ENCODE measurements at places on chromosomes 16 and 17. TPM values are rescaled to one million over a fixed set of nuclear protein-coding genes. Genes with fewer than 3 reads are reported as not detected.

DNA sequence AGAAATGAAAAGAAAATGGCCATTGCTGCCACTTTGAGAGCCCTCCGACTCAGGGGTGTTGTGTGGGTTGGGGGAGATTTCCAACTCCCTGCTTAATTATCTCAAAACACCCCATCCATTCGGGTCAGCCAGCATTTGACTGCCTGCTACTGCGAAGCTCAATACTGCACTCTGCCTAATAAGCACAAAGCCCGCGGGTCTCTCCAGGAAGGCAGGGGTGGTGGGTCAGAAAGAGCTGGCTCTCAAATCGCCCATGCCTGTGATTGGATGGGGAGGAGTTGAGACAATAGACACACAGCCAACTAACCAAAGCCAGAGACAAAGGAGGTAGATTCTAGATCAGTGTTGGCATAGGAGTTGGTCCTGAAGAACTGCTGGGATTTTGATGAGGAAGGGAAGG lies 2.3 kb upstream of the XAF1 start:
- H3K27ac ChIP-seq, result no peak overlapping the region
- H3K4me1 ChIP-seq, result peaks cover 58% of the 10 kb centered on the region
- H3K27me3 ChIP-seq, result no peaks in the 10 kb centered on the region
- no peak for DNase-seq
- H3K36me3 ChIP-seq, result peaks cover 8% of the 10 kb centered on the region

TBC1D28 gene
- total RNA-seq, result not detected

HP gene
- not detected for total RNA-seq

FBXO31 gene
- 38.9 TPM for total RNA-seq

GPR142 gene
- total RNA-seq, result not detected

DNA sequence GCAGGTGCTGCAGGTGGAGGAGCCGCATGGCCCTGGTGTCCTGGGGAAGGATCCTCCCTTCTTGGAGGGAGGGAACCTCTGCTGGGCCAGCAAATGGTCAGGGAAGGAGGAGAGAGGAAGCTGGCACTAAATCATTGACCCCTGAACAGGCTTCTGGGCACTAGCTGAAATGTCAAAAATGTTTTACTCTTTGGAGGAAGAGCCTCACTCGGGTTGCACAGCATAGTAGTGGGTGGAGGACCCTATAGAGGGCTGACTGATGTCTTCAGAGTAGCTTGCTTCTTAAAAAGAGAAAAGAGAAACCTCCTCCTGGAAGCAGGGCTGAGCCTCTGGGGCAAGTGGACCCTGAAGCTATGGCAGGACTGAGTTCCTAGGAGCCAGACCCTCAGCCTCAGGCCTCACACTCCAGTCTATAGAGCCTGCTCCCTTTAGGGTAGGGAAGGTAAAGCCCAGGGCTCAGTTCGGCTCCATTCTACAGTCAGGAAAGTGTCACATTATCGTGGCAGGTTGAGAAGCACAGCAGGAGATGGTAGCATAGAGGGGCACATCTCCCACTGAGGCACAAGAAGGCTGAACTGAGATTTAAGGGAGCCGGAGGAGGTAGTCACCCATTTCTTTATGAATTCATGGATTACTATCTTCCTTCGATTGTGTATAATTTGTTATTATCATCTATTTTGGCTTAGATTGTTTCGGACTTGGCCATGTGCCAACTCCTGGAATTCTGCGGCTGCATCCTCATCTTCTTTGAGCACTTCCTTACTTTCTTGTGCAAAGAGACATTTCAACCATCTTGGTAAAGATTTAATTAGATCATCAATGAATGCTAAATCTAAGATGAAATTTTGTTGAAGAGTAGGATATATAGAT lies 7.3 kb upstream of the CUEDC1 start:
- no peak overlapping the region for H3K4me3 ChIP-seq
- H3K27ac ChIP-seq, result no peak overlapping the region
- peaks cover 3% of the 10 kb centered on the region for H3K27me3 ChIP-seq
- no peak for DNase-seq

CCL1 gene
- total RNA-seq, result not detected

DNA sequence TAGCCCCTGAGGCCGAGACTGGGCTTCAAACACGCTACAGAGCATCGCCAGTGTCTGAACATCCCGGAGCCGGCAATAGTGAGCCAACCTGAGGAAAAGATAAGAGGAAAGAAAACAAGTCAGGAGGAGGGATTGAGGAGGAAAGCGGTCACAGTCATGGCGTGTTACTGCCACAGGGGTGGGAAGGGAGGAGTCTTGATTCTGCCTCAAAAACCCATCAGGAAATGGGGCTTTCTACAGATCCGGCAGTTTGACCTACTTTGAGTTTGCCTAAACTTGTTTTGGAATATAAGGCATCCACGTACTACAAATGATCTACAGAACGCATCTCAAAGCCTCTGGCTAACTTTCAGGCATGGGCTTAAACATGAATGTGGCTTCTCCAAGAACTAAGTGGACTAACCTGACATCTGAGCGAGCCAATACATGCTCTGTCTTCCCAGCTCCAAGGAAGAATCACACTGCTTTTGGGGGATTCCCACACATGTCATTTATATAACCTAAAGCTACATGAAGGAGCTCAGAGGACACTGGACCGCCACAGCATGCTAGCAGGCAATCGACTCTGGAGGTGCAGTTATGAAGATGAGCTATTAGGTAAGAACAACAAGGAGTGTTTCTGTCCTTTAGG lies 96.6 kb downstream of the WDR59 start:
- peaks cover 28% of the 10 kb centered on the region for H3K4me1 ChIP-seq
- no peak overlapping the region for H3K4me3 ChIP-seq
- no peak for DNase-seq

GRCh38 chr16:49757559-49758069 lies 98.3 kb downstream of the ZNF423 start:
- no peak overlapping the region for H3K4me3 ChIP-seq
- H3K27ac ChIP-seq, result no peak overlapping the region
- H3K27me3 ChIP-seq, result peaks cover 16% of the 10 kb centered on the region
- no peaks in the 10 kb centered on the region for H3K36me3 ChIP-seq
- DNase-seq, result no peak

NAGS gene
- total RNA-seq, result 0.56 TPM

GRCh38 chr16:14494396-14494966 lies 135.6 kb downstream of the PARN start:
- H3K4me1 ChIP-seq, result peaks cover 11% of the 10 kb centered on the region
- H3K27me3 ChIP-seq, result no peaks in the 10 kb centered on the region
- no peak for DNase-seq
- no peaks in the 10 kb centered on the region for H3K36me3 ChIP-seq
- H3K27ac ChIP-seq, result no peak overlapping the region

DNA sequence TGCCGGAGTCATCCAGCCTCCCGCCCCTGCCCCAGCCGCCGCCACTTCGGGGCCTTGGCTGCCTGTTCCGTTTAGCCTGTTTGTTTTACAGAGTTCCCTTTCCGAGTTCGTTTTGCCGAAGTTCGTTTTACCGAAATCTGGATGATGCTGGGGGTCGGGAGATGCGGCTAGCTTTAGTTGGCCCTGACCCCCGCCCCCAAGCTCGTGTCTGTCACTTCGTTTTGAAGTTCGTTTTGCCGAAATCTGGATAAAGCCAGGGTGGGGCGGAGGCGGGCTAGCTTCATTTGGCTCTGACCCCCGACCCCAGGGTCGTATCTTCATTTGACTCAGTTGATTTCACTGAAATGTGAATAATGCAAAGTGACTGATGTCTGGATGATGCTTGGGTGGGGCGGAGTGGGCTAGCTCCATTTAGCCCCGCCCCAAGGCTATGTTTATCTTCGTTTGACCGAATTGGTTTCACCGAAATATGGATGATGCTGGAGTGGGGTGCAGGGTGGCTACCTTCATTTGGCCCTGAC lies 591 bp downstream of the PSMD7 start:
- peaks cover 21% of the 10 kb centered on the region for H3K4me1 ChIP-seq
- H3K27me3 ChIP-seq, result no peaks in the 10 kb centered on the region
- peak overlapping the region; percentile 96 for H3K27ac ChIP-seq
- peaks cover 31% of the 10 kb centered on the region for H3K36me3 ChIP-seq
- peak overlapping the region; percentile 86 for H3K4me3 ChIP-seq
